ENCODE measurements at places on chromosomes 1 and 21.

GRCh38 chr1:71565262-71565661, 484.4 kb upstream of the ZRANB2 start:
- no peak for DNase-seq

DNA sequence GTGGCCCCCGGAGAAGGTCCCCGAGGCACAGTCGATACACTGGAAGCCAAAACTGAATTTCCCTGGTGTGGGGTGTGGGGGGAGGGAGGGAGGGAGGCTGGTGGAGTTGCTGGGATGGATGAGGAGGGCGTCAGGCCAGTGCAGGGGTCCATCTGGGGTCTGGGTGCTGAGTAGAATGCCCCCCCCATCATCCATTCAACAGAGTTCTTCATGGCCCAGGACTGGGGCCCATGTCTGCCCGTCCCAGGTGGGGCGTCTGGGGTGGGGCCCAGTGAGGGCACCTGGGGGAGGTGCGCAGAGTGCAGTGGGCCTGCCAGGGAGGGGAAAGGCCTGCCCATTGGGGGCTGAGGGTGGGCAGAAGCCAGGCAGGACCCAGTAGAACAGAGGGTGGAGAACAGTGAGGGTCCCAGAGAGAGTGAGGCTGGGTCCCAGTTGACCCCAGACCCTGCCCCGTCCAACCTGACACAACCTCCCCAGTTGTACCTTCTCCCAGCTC, 1.9 kb downstream of the TNFRSF18 start:
- DNase-seq = no peak

DNA sequence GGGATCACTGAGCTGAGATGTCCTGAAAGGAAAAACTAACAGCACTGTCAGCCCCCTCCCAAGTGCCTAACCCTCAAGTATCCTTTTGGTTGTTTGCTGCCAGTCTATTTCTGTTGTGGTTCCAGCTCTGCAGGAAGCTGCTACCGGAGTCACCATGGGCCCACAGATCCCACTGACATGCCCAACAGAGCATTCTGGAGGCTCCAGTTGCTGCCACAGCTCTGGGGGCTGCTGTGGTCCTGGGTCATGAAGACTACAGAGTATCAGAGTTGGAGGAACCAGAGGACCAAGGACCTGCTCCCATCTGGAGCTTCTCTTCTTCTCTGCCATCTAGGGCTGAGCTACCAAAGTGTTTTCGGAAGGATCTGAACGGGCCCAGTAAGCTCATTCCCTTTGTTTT, 910 bp downstream of the LCE3A start:
- no peak for DNase-seq

- no peak for DNase-seq
Observed at GRCh38 chr1:163203561-163203960, 845 bp upstream of the RGS5 start.

- no peak for DNase-seq
Observed at GRCh38 chr1:17791055-17791390, 35.9 kb downstream of the ACTL8 start.

DNA sequence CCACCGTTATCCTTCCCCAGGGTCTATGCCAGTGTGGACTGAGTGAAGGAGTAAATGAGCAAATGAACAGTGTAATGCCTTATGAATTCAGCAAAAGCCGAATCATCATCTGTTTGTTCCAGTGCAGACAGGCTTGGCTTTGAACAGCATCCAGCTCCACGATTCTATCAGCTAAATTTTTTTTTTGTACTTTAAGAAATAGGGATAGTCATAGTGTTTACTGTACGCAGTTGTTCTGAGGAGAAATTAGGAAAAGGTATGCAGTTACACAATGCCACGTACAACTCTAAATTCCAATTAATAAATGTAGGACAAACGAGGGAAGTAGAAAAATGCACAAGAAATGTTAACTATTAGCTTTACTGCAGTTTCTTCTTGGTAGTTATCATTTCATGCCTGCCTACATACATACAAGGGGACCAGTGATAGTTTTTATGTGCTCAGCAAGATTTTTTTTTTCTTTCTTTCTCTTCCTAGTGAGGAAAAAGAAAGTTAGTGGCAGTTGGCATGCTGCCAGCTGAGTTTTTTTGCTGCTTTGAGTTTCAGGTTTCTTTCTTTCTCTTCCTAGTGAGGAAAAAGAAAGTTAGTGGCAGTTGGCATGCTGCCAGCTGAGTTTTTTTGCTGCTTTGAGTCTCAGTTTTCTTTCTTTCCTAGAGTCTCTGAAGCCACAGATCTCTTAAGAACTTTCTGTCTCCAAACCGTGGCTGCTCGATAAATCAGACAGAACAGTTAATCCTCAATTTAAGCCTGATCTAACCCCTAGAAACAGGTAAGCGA, at the start of gene IFI44L:
Gene IFI44L (plus strand): TSS at position 646 of the 777 bp plus-strand sequence. CDS start 7,468 bp downstream, outside the sequence.
- no peak for DNase-seq
